Stimulated activated effector memory CD8-positive, alpha-beta T cell treated with anti-CD3 and anti-CD28 coated beads, Interleukin-12 subunit alpha, Interleukin-12 subunit beta, amount 100 ng/mL, for 72 hours (primary cell): ENCODE measurements at places on chromosomes 7 and 10.

DNA sequence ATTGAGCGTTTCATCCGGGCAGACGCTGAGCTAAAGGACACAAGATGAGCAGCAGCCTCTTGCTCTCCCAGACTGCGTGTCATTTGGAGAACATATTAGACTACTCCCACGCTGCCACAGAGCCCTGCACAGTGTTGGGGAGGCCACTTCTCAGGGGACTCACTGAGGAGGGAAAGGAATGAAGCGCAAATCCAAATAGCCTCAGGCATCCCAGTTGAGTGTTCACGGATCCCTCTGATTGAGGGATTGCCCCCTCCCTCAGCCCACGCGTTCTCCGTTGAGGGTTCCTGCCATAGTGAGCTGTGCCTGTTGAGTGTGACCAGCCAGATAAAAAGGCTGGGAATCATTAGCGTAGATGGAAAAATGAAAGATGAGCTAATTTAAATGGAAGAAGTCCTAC lies 563.4 kb downstream of the ACTR3B start:
- DNase-seq, result no peak

- peak; percentile 46 for DNase-seq
Measured at GRCh38 chr10:6064119-6064518, 2.0 kb upstream of the IL2RA start.

DNA sequence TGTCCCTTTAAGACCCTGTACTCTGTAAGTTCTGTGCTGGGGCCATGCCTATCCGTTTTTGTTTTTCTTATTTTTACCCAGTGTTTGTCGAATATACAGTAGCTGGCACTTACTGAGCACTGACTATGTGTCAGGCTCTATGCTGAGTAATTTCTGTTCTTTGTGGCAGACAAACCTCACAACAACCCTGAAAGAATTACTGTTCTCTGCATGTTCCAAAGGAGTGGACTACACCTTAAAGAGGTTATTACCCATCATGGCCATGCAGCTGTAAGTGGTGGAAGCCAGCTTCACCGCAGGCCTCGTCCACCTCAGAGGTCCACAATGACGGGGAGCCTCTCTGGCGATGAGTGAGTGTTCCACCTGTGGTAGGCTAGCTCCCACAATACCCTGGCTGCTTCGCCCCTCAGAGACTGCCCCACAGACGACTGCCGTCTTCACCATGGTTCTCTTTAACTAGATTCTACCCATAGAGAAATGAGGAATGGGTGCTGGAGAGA lies 30.1 kb upstream of the RBM20 start:
- DNase-seq, result peak; percentile 79

DNA sequence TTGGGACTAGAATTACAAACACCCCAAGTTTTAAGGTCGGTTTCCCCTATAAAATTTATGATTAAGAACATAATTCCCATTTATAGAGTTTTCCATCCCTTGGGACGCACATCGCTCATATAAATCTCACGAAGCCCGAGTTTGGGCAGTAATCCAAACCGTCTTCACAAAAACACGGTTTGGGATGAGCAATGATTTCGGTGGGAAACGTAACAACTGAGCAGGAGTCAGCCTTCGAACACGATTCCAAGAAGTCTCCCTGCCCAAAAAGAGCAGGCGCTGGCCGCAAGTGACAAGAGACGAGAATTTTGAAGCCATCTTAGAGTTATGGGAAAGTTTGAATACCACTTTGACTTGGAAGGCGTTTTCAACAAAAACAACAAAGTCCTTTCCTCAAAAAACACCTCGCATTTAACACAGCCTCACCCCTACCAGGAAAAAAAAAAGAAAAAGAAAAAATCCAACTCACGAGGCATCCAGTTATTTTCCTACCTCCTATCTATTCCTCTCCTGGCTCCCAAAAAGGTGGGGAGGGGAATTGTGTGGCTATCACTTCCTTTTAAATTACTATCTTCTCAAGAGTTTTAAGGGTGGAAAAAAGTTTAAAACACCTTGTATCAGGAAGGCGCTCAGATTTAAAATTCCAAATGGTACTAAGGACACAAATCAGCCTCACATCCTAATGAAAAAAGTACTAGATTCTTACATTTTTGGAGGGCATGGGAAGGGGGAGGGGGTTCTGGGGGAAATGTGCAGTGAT lies 1.6 kb downstream of the SEPHS1 start:
- DNase-seq, result no peak

DNA sequence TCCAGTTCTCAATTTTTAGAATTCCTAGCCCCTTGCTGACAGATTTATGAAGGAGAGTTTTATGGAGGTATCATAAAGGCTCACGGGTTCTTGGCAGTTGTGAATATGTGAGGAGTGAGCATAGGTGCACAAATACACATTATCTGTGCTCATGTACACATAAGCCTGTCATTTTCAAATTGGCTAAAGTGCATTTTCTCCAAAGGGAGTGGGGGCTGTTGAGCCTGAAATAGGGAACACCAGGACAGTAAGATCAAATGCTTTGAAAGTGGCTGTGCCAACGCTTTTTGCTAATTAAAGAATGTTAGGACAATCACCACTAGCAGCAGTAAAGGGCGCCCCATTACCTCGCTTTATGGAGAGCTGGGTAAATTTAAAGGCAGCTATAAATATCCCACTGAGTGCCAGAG lies 8.3 kb upstream of the LRRC4 start:
- DNase-seq, result no peak

DNA sequence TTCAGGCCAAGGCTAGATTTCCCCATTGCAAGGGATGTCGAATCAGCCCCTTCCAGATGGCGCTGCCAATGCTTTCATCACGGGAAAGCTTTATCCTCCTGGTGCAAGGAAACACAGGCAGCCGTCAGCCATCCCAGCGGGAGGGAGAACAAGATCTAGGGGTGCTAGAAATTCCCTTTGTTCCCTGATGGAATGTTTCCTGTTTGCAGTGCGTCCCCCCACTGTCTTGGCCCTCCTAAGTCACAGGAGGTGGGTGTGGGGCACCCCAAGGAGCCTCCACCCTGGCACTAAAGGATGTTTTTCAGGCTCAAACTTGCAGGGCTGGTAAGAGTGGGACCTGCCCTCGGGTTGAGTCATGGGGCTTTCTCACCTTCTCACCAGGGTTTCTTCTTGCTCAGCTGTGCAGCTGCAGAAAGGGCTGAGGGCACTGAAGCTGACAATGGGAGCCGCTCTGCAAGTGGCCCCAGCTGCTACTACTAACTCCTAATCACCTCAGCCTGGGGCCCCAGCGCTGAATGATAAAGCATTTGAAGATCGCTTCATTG lies 103.6 kb downstream of the PRPF18 start:
- DNase-seq, result no peak

DNA sequence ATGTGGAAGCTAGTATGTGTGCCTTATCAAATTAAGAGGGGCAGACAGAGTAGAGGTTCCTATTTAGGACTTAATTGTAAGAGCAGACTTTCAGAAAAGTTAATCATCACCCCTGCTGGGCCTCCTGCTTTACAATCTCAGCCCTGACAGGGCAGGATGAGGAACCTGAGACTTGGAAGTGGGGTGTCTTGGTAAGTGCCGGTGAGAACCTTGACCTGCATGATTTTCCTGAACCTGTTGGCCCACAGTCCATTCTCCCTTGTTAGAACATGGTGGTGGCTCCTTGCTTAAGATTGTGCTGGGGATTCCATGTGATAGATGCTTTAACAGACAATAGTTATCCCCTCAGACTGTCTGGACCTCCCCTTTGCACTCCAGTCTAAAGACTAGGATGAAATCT lies 141.7 kb upstream of the TMEM72 start:
- no peak for DNase-seq

- DNase-seq, result peak; percentile 77
Measured at GRCh38 chr10:112375721-112376395, 1.9 kb downstream of the ACSL5 start.

- DNase-seq, result no peak
Measured at GRCh38 chr10:108894402-108895301, 1028.7 kb downstream of the XPNPEP1 start.

DNA sequence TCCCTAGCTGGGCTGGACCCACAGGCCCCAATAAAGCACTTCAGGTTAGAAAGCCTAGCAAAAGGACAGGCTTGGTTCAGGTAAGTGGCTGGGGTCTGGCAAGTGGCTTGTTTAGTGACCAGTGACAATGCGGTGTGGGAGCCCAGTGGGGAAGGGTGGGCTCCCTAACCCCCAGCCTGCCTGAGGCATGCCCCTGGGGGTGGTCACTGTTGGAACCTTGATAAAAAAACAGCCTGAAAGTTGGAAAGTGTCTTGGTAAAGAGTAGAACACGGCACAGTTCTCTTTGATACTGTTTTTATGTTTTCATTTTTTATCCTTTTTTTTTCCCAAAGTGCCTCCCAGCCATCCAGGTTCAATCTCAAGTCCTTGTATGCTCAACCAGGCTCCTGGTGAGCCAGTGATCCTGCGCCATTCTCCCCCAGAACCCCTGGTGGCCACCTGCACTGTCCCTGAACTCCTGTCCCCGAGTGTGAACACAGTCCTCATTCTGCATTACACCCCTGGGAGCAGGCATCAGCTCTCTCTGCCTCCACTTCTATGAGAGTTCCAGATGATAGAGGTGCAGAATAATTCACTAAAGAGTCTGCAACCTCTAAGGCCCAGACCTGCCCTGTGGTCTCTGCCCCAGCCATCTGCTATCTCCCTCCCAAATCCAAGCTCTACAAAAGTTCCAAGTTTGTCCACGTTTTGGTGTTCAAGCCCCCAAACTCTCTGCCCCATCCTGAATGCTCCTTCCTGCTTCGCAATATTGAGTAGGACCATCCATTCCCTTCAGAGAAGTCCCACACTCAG lies 15.0 kb upstream of the CXCL12 start:
- no peak for DNase-seq

GRCh38 chr7:124784879-124785818 lies 19.6 kb upstream of the GPR37 start:
- DNase-seq, result no peak

DNA sequence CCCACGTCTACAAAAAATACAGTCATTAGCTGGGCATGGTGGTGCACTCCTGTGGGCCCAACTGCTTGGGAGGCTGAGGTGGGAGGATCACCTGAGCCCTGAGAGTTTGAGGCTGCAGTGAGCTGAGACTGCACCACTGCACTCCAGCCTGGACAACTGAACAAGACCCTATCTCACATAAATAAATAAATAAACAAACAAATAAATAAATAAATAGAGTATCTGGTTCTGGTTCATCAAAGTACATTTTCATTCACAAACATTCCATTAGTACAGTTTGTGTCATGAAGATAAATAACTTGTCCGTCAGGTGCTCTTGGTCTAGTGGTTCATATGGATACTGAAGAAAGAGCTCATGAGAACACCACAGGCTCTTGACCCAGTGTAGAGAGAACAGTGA lies 96.4 kb downstream of the RSU1 start:
- no peak for DNase-seq

DNA sequence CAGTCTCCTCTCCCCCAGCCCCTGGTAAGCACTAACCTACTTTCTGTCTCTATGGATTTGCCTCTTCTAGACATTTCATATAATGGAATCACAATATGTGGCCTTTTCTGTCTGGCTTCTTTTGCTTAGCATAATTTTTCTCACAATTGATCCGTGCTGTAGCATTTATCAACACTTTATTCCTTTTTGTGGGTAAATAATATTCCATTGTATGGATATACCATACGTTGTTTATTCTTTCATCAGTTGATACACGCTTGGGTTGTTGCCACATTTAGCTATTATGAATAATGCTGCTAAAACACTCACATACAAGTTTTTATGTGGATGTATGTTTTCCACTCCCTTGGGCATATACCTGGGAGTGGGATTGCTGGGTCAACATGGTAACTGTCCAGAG lies 25.8 kb downstream of the MCM10 start:
- no peak for DNase-seq

DNA sequence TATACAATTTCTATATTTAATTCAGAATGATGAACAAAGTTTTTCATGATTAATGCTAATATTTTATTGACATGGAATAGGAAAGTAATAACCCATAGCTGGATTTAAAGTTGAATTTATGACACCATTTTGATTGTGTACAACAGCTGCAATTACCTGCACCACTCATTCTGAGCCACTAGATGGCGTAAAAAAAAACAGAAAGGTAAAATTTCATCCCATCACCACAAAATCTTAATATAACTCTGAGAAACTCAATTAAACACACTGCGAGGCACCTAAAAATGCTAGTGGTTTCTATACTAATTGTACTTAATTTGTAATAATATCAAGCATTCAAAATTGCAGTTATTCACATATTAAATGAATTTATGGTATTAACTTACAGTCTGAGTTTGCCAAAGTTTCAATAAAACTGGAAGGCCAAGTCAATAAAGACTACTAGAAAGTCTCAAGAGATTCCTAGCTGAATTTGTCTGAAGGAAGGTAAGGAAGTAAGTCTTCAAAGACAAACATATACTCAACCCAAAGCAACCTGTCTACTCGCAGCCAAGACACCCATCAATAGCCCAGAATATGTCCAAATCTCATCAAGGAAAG lies 182.5 kb downstream of the SKAP2 start:
- DNase-seq, result peak; percentile 11

GRCh38 chr7:84108119-84108518 lies 86.5 kb downstream of the SEMA3A start:
- DNase-seq, result no peak

DNA sequence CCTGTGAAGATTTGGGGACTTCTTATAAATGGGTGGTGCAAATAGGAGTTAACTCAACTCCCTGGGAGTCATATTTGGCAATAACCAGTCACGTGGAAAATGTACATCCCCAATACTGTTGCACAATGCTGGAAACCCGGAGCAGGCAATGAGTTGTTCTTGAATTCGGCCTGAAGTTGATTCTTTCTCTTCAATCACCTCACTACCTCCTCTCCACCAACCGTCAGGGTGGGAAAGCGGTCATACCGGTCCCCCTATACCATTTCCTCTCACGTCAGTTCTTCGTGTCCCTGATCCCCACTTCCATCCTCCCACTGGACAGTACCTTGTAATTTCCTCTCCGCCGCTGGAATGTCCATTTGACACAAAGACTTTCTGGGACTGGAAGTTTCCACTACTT lies 2.8 kb downstream of the GIMAP5 start:
- no peak for DNase-seq

- no peak for DNase-seq
Measured at GRCh38 chr7:39678930-39679709, 55.7 kb downstream of the RALA start.

DNA sequence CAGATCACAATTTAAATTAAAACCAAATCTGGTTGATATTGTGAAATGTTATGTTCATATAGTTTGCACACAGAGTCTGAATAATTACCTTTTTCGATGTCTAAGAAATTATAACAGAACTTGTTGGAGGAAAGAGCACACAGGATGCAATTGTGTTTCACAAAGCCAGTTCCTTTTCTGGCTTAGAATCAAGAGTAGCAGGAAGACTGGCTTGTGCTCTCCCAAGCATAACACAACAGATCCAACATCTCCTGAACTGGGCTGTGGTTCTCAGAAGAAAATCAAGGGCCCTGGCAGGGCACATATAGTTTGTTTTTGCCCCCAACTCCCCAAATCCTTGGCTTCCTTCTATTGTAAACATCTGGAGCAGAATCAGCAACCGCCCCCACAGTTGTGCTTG lies 62.7 kb downstream of the LRRC4 start:
- DNase-seq, result no peak

- DNase-seq, result no peak
Measured at GRCh38 chr7:123023126-123023525, 27.6 kb upstream of the TAS2R16 start.
